ENCODE measurements at places on chromosomes 16 and 17.

DNA sequence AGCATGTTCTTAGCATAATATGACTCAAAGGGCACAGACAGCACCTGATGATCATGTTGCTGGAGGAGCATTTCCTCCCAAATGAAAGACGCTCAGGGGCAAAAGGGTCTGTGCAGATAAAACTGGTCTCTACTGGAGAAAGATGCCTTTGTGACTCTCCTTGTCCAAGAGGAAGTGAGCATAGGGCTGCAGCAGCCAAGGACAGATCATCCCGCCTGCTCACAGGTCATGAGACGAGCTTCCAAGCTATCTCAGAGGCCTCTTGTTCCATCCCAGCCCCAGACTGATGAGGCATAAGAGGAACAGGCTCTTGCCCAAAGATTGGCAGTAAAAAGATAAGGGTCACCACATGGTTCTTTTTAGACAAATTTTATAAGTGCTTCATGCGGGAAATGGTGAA, 141.8 kb downstream of the KATNIP start:
- no peak for DNase-seq

DNA sequence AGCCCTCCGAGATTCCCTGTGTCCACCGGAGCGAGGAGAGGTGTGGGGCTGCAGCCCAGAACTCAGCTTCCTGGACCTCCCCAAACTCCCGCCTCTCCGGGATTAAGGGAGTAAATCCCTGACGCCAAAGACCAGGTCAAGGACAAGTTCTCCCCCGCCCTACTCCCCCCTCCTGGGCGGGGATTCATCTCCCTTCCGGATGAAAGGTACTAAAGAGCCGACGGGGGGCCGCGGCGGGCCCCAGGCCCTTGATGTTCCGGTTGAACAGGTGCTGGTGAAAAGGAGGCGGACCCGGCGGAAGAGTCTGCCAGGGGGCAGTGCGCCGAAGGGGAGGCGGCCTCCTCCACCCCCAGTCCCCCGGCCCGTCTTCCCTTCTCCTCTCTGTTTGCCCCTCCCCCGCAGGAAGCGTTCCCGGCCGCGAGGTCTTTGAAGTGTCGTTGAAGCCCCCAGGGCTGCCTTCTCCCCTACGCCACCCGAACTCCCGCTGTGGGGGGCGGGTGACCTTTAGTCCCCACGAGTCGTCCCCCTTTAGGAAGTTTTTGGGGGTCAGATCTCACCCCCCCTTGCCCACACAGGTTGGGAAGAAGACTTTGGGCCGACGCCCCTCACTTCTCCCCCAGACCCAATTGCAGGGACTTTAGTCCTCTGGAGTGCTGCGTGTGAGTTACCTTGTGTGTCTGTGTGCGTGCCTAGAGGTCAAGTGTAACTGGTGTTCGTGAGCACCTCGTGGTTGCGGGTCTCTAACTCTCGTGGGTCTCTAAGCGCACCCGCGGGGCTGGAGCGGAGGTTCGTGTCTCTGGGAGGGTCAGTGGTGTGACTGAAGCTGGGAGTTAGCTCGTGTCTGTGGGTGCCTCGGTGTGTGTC, 1.1 kb upstream of the MLLT6 start:
- DNase-seq, result no peak

GRCh38 chr17:16199093-16199492, 16.2 kb downstream of the NCOR1 start:
- no peak for DNase-seq

GRCh38 chr17:81406117-81406953, 11.1 kb downstream of the BAHCC1 start:
- DNase-seq, result no peak

DNA sequence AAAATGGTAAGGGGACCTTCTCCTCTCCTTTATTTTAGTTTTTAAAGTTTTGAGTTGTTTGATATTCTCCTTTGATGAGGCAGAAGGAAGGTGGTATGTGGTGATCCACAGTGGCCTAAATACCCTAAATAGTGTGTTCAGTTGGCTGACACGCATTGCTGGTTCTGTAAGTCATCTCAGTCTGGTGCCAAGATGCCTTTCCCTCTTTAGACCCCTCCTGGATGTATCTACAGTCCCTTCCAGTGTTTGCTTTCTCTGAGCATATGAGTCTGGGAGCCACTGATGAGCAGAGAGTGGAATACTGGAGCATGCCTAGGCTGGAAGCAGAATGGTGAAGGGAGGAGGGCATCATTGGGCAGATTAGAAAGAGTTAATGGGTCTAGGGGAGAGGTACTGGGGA, 64.5 kb downstream of the NEUROD2 start:
- DNase-seq, result no peak

GRCh38 chr17:48818361-48818841, 1.4 kb upstream of the TTLL6 start:
- DNase-seq, result no peak

- DNase-seq, result no peak
These were observed 30.2 kb downstream of the PLCD3 start for GRCh38 chr17:45101883-45102811.

DNA sequence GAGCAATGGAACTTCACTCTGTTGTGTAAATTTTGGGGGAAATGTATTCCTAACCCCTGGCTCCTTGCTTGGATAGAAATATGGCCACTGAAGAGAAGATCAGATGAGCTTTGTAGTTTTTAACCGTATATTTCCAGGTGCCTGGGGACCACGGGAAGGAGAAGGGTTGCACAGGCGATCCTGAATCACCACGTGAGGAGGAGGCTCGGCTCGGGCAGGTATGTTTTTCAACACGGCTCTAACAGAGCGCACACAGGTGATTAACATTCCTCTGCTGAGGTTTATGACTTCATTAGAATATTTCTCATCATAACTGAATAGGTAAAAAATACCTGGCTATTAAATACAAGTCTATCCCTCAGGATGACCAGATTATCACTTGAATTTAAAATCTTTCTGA, 495.0 kb upstream of the ZFHX3 start:
- no peak for DNase-seq

- DNase-seq, result no peak
These were observed 473 bp upstream of the TPPP3 start for GRCh38 chr16:67393788-67394154.

GRCh38 chr16:67449336-67449735, 18.4 kb downstream of the HSD11B2 start:
- no peak for DNase-seq

DNA sequence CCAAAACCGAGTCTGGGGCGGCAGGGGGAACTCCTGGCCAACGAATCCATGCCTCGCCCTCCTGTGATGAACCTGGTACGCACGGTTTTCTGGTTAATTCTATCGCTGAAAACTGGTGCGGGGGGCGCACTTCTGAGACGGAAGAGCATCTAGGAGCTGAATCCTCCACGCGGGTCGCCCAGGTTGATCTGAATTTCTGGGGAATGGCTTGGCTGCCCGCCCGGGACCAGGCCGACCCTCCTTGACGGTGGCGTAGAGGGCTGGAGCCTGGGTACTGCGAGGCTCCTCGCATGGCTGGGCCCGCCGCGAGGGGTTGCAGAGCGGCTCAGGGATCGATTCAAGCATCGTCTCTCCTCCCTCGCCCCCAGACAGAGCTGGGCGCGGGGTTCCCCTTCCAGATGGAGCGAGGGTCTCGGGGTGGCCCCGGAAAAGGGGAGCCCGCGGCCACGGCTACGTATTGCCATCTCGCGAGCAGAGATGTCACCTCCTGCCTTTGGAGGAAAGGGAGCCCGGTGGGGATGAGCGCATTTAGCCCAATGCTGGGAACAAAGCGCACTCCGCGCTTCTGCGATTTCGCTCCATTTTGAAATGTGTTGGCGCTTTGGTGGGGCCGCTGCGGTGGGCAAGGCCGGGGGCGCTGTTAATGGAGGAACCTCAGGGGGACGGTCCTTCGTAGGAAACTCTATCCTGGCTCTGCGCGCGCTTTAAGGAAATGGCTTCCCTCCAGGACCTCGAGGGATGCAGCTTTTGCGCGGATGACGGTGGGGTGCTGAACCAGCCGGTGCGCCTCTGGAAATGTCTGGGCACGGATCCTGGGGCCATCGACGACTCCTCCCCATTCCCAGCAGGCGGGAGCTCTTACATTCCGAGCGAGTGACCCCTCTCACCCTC, 2.7 kb downstream of the MAPT start:
- no peak for DNase-seq

- no peak for DNase-seq
These were observed 1336.6 kb upstream of the CDH8 start for GRCh38 chr16:63372815-63373214.

DNA sequence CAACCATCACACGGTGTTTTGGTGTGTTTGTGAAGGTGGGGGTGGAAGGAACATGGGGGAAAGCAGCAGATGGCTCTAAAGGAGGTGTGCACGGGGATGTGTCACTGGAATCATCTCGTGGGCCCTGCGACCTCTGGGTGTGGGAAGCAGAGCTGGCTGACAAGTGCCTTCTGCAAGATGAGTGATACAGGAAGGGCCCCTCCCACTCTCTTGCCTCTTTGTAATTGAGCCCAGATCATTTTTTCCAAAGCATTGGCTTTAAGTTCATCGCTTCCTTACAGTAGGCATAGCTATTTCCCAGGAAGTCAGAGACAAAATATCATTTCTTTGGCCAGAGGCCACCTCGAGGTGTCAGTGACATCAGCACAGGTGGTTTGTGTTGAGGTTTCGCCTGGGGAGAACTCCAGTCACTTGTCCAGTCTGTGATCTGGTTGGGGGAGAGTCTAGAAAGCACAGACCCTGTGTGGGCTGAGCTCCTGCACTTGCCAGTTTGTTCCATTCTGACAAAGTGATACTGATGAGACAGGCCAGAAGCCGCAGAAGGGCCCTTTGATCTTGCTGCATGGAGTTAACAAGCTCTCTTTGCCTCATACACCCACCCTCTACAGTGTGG, 20.6 kb upstream of the SNTB2 start:
- no peak for DNase-seq

DNA sequence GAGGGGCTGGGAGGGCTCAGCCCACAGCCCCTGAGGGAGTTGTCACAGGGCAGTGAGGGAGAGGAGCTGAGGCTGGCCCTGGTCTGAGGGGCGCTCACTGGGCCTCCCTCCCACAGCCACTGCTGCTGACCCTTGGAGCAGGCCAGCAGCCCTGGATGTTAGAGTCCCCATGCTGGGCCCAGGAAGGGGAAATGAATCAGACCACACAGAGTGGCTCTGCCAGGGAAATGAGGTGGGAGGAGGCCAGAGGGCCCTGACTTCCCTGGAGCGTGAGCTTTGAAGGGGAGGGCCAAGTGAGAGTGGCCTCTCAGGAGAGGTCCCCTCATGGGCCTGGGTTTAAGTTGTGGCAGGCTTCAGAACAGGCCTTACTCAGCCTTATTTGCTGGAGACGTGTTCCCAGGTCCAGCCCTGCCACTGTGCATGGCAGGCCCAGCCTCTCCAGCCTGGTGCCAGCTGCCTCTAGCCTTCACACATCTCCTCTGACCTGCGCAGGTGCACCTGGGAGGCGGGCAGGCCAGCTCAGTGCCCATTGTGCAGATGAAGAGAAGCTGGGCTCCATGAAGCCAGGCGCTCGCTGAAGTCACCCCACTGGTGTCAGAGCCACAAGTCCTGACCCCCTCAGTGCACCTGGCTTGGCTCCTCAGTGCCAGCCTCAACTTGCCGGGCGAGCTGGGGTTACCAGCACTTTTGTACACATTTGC, 15.4 kb downstream of the GPT2 start:
- DNase-seq, result peak; percentile 35

DNA sequence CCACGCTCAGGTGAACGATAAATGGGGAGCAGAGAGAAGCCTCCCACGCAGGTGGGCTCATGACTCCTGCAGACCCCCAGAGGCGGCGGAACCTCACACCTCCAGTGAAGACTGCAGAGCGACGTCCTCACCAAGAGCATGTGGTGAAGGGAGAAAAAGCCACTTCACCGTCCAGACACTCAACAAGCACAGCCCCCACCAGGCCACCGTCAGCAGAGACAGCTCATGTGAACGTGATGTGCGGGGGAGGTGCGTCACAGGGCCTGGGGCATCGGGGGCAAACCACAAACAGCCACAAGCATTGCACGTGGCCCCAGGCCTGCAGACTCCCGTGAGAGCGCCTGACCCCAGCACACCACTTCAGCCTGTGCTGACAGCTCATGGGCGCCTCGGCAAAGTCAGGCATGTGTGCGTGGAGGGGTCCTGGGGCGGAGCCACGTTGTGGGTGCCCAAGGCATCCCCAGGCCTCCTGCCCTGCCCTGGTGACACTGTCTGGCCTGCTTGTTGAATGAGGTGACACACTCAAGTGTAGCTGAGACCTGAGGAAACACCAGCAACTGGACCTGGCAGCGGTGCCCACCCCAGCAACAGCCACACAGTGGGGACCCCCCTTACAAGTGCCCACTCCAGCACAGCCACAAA, 19.0 kb downstream of the LMF1 start:
- DNase-seq, result no peak

- DNase-seq, result peak; percentile 80
These were observed 943 bp downstream of the CNTROB start for GRCh38 chr17:7932949-7933348.
